Psoas muscle (tissue), 8 donors: ENCODE measurements at places on chromosomes 4 and X. TPM values are rescaled to one million over a fixed set of nuclear protein-coding genes. Genes with fewer than 3 reads are reported as not detected.

- DNase-seq: no peak
- H3K27me3 ChIP-seq: no peaks in the 10 kb centered on the region
- H3K4me3 ChIP-seq: no peak overlapping the region
- no peaks in the 10 kb centered on the region for H3K4me1 ChIP-seq
Measured at GRCh38 chr4:127194281-127194680, 438.5 kb upstream of the INTU start.

- H3K4me1 ChIP-seq: no peaks in the 10 kb centered on the region
- DNase-seq: no peak
Measured at GRCh38 chr4:112836895-112837294, 200.0 kb downstream of the LARP7 start.

- H3K4me3 ChIP-seq: no peak overlapping the region
- no peaks in the 10 kb centered on the region for H3K27me3 ChIP-seq
- no peaks in the 10 kb centered on the region for H3K36me3 ChIP-seq
- no peaks in the 10 kb centered on the region for H3K4me1 ChIP-seq
Measured at GRCh38 chr4:126647756-126648397, 984.9 kb upstream of the INTU start.

GRCh38 chr4:82429728-82430192 is 502 bp downstream of the HNRNPDL start:
- peak overlapping the region; percentile 81 for H3K4me3 ChIP-seq
- H3K36me3 ChIP-seq: peaks cover 34% of the 10 kb centered on the region
- no peaks in the 10 kb centered on the region for H3K27me3 ChIP-seq
- H3K4me1 ChIP-seq: peaks cover 28% of the 10 kb centered on the region
- H3K27ac ChIP-seq: peak overlapping the region; percentile 99

GRCh38 chr4:74377714-74378113 is 12.8 kb downstream of the EREG start:
- H3K27ac ChIP-seq: no peak overlapping the region
- no peaks in the 10 kb centered on the region for H3K36me3 ChIP-seq
- no peaks in the 10 kb centered on the region for H3K4me1 ChIP-seq
- DNase-seq: no peak

COL4A5 gene
- 8.3 TPM for total RNA-seq
